ENCODE measurements at places on chromosomes 6 and 20. TPM values are rescaled to one million over a fixed set of nuclear protein-coding genes. Genes with fewer than 3 reads are reported as not detected.

DNA sequence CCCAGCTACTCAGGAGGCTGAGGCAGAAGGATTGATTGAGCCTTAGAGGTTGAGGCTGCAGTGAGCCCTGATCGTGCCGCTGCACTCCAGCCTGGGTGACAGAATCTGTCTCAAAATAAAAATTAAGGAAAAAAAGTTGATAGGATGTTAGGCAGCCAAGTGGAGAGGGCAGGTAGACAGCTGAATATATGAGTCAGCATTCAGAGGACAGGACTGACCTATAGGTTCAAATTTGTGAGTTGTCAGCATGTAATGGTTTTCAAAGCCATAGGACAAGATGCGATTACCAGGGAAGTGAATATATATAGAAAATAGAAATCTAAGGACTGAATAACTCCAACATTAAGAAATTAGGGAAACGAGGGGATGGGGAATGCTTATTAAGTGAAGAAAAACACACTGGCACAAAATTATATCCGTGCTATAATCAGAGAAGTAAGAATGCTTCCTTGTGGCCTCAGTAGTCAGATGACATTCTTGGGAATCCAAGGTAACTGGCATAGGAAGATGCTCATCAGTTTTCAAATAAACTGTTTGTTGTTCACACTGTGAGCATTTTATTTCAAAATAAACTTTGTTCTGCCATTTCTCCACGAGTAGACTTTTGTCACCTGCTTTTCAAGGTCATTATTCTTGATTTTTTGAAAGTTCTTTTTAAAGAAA, 64.0 kb upstream of the VSTM2L start:
- peaks cover 54% of the 10 kb centered on the region for H3K36me3 ChIP-seq
- no peaks in the 10 kb centered on the region for H3K27me3 ChIP-seq
- peaks cover 8% of the 10 kb centered on the region for H3K4me1 ChIP-seq
- no peak overlapping the region for H3K4me3 ChIP-seq
- H3K27ac ChIP-seq: no peak overlapping the region

DNA sequence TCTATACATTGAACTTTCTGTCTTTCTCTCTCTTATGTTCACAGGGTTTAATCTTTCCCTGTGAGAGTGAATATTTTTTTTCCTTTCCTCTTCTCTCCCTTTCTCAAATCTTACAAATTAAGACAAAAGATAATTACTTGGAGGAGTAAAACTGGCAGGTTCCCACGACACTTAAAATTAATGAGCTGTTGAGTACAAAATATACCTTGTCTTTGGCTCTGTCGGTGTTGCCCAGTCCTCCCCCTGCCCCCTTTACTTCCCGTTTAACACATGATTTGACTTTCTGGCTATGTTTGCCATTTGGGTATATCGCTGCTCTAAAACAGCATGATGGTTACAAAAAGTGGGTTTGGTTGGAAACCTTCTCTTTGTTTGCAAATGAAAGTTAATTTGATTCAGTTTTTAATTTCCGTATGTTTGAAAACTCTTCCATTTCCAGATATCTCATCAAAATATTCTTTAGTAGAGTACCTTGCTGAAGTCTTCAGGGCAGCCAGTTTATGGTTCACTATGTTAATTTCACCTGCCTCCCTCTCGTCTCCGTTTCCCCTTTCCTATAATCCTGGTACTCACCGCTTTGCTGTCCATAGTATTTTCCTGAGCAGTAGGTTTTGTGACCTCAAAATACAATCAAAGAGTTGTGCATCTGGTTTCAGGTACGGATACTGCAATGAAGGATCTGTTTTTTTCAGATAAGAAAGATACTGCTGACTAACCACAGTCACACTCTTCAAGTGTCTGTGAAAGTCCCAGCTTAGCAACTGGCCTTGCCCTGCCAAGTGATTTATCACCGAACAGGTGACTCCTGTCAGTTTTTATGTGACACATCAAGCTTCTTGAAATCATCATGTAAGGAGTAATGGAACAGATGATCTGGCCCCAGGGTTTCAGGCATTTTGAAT, 181.2 kb downstream of the DTNBP1 start:
- peaks cover 39% of the 10 kb centered on the region for H3K4me1 ChIP-seq
- H3K36me3 ChIP-seq: no peaks in the 10 kb centered on the region
- H3K27me3 ChIP-seq: no peaks in the 10 kb centered on the region
- H3K4me3 ChIP-seq: peak overlapping the region; percentile 13
- H3K27ac ChIP-seq: peak overlapping the region; percentile 21

DNA sequence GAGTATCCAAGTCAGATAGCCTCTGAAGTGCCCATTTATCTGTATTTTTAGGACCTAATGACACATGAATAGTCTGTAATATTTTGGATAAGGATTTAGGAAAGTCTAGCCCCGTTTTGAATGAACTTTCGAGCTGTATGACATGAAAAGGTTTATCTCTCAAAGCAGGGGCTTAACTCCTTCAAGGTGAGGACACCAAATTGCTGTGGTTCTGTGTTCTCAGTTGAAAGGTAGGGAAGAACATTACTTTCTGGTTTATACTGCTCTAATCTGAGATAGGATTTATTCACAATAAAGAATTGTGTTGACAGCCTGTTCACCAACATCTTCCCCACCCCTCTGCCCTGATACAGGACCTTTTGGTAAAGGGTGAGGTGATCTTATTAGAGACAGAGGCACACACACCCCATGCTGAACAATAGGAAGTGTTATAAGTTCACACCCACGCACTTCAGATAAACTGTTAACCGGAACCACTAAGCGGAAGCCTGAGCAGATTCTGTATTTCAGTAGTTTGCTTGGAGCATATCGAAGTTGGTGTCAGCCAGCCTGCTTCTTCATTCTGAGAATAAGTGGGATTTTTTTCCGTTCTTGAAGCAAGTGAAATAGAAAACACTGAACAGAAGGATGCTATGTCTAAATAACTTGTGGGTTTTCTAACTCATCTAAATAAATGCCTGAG, 223.3 kb downstream of the TMEM242 start:
- peak overlapping the region; percentile 67 for H3K4me3 ChIP-seq
- H3K27ac ChIP-seq: peak overlapping the region; percentile 77
- no peaks in the 10 kb centered on the region for H3K27me3 ChIP-seq
- H3K4me1 ChIP-seq: peaks cover 57% of the 10 kb centered on the region
- DNase-seq: no peak

DNA sequence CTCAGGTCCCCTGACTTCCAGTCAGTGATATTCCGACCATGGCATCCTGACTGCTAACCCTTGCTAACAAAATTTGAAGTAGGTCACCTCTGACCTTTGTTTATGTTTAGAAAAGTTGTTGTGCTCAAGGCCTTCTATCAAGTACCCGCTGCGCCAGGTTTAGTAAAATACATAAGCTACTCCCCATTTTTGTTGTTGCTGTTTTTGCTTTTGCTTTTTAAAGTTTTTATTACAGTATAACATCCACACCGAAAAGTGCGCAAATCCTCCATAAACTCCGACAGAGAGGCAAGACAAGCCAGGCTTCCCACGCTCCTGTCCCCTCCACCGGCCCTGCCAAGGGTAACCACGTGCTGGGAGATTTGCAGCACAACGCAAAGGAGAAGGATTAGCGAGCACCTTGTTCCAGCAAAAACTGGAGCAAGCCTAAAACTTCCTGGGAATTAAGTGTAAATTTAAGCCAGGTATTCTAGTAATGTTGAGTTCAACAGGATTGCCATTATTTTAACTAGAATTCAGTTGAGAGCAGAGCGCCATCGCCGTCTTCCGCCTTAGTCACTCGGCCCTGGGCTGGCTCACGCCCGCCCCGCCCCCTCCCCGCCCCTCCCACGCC, 17.8 kb upstream of the HMGN4 start:
- H3K4me3 ChIP-seq: peak overlapping the region; percentile 83
- DNase-seq: no peak
- peaks cover 37% of the 10 kb centered on the region for H3K4me1 ChIP-seq
- H3K27me3 ChIP-seq: peaks cover 3% of the 10 kb centered on the region

- H3K27me3 ChIP-seq: no peaks in the 10 kb centered on the region
- H3K27ac ChIP-seq: peak overlapping the region; percentile 11
- peaks cover 15% of the 10 kb centered on the region for H3K4me1 ChIP-seq
- H3K4me3 ChIP-seq: peak overlapping the region; percentile 97
These were observed 990 bp upstream of the TRAF3IP2 start for GRCh38 chr6:111606620-111607115.

- DNase-seq: no peak
- H3K36me3 ChIP-seq: peaks cover 6% of the 10 kb centered on the region
- H3K27me3 ChIP-seq: no peaks in the 10 kb centered on the region
- no peak overlapping the region for H3K4me3 ChIP-seq
- no peaks in the 10 kb centered on the region for H3K4me1 ChIP-seq
These were observed 22.7 kb downstream of the MCM8 start for GRCh38 chr20:5973172-5973571.

- H3K4me3 ChIP-seq: no peak overlapping the region
- no peaks in the 10 kb centered on the region for H3K36me3 ChIP-seq
- H3K4me1 ChIP-seq: peaks cover 4% of the 10 kb centered on the region
- DNase-seq: no peak
- H3K27ac ChIP-seq: no peak overlapping the region
- no peaks in the 10 kb centered on the region for H3K27me3 ChIP-seq
These were observed 36.6 kb downstream of the SUMO4 start for GRCh38 chr6:149436647-149437046.

DNA sequence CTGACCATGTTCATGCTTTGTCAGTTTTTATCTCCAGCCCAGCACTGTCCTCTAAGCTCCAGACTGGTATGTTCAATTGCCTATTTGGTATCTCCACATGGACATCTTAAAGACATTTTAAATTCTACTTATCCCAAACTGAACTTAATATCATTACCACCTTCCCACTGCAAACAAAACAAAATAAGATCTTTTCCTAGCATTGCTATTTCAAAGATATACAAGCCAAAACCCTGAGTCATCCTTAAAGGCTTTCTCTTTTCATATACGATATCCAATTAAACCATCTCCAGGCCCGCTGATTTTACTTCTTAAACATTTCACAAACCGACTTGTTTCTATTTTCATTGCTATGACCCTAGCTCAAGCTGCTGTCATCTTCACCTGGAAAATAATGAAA, 35.1 kb upstream of the HS3ST5 start:
- H3K4me1 ChIP-seq: no peaks in the 10 kb centered on the region
- no peaks in the 10 kb centered on the region for H3K27me3 ChIP-seq
- no peak for DNase-seq
- H3K4me3 ChIP-seq: no peak overlapping the region
- no peak overlapping the region for H3K27ac ChIP-seq

DNA sequence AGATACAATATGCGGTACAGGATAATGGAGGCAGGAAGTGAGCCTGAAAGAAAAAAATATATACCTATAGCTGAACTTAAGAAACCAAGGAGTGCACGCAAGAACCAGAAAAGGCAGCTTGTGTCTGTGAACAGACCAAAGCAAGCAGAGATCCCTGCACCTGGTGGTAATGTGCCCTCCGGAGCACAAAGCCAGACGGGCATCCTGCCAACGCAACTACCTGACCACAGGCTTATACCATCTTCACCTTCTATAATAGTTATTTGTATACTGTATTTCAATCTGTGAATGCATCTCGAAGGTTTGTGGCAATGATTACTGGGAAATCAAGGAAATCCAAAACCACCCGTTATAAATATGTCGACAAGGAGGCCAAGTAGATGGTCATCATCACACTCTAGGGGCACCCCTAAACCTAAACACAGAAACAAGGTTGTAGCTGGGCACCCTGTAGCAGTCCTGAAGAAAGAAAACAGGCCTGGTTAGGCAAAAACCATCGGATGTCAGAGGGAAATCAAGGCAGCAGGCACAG, 801 bp downstream of the FBXL4 start:
- H3K4me1 ChIP-seq: peaks cover 38% of the 10 kb centered on the region
- H3K27me3 ChIP-seq: no peaks in the 10 kb centered on the region
- H3K4me3 ChIP-seq: peak overlapping the region; percentile 98
- peaks cover 13% of the 10 kb centered on the region for H3K36me3 ChIP-seq
- peak overlapping the region; percentile 96 for H3K27ac ChIP-seq

- H3K27ac ChIP-seq: peak overlapping the region; percentile 71
- H3K27me3 ChIP-seq: no peaks in the 10 kb centered on the region
- no peaks in the 10 kb centered on the region for H3K36me3 ChIP-seq
- DNase-seq: no peak
- peaks cover 43% of the 10 kb centered on the region for H3K4me1 ChIP-seq
These were observed 23.9 kb upstream of the MICB start for GRCh38 chr6:31473780-31474761.

DNA sequence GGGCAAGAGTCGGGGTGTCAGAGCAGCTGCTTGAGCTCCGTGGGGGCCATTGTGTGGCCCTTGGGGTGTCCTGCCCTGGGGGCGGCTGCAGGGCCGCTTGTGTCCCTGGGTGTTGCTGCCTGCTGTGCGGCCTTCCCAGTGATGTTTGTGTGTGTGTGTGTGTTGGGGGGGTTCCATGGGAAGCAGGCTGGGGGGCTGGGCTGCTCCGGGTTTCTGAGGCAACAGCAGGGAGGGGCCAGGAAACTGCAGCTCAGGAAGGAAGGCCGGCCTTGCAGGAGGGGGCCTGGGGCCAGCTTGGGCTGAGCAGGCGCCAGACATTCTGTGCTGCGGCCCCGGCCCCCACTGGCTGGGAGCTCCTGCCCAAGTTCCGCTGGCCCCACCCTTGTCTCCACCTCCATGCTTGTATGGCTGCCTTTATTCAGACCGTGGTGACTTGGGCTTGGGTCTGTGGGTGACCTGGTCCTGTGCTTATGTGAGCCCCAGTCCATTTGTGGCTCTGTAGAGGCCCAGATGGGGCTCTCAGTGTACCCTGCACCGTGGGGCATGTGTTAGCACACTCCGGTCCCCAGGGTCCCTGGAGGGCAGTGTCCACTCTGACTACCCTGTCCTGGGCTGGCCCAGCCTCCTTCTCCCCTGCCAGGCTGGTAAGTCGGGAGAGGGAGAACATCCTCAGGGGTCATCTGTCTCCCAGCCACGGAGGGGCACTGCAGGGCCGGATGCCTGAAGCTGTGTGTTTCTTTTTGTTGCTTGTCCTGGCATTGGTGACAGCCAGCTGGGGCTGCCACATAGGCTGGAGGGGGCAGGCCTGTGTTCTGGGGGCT, 4.6 kb upstream of the SOX18 start:
- no peak for DNase-seq
- peaks cover 23% of the 10 kb centered on the region for H3K4me1 ChIP-seq
- H3K27ac ChIP-seq: no peak overlapping the region
- H3K4me3 ChIP-seq: no peak overlapping the region

- H3K4me1 ChIP-seq: peaks cover 15% of the 10 kb centered on the region
- no peak for DNase-seq
- H3K27me3 ChIP-seq: no peaks in the 10 kb centered on the region
- H3K27ac ChIP-seq: no peak overlapping the region
- H3K4me3 ChIP-seq: peak overlapping the region; percentile 3
- no peaks in the 10 kb centered on the region for H3K36me3 ChIP-seq
These were observed 11.2 kb downstream of the TFEB start for GRCh38 chr6:41724228-41724580.

- peaks cover 2% of the 10 kb centered on the region for H3K36me3 ChIP-seq
- no peaks in the 10 kb centered on the region for H3K27me3 ChIP-seq
- no peak overlapping the region for H3K4me3 ChIP-seq
- no peak for DNase-seq
- no peaks in the 10 kb centered on the region for H3K4me1 ChIP-seq
These were observed 19.7 kb upstream of the SGK2 start for GRCh38 chr20:43538878-43539700.

DNA sequence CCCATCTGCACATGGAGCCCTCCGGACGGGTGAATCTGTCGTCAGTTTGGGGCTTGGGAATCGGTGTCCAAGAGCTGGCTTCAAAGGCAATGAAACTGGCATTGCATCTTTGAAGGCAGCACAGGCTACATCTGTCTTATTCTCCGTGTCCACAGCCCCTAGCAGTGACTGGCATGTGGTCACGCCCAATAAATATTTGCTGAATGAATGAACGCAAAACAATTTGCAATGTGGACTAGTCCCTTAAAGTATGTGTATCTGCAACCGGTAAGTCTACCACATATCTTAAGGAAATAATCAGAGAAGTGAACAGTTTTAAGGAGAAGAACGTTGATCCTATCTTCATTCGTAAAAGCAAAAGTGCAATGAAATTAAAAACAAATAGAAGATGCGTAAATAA, 8.0 kb upstream of the PMEPA1 start:
- H3K36me3 ChIP-seq: no peaks in the 10 kb centered on the region
- H3K4me3 ChIP-seq: peak overlapping the region; percentile 53
- no peak for DNase-seq
- no peaks in the 10 kb centered on the region for H3K27me3 ChIP-seq
- H3K27ac ChIP-seq: no peak overlapping the region
- H3K4me1 ChIP-seq: peaks cover 12% of the 10 kb centered on the region

Gene RAET1G
- total RNA-seq: not detected

Gene MTO1
- 90.6 TPM for total RNA-seq
